Activated T-helper 2 cell treated with anti-CD3 and anti-CD28 coated beads, Interferon-gamma antibody, Interleukin-2, Interleukin-4, amounts not matched to agents 10 μg/mL and 5 μg/mL and 100 μg/mL, durations not matched to agents 14 hours and 24 hours and 36 hours (primary cell): ENCODE measurements at places on chromosomes 4 and X.

DNA sequence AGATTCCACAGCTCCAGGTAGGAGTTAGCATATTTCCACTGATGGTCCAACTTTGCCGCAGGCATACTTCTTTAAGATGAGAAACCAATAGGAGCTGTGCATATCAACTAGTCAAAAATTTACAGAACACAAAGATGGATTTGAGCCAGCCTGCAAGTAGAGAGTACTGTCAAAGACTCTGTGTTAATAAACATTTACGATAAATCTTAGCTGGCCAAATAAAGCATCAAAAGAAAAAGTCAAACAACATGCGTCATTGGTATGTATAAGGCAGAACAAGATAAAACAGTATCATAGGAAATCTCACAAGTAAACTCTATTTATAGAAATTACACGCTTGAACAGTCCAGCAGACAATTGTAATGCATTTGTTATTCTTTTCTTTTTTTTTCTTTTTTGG lies 907.4 kb upstream of the AGA start:
- H3K4me3 ChIP-seq, result no peak overlapping the region
- no peak overlapping the region for H3K27ac ChIP-seq
- no peaks in the 10 kb centered on the region for H3K36me3 ChIP-seq
- DNase-seq, result no peak
- H3K27me3 ChIP-seq, result no peaks in the 10 kb centered on the region

GRCh38 chr4:181870326-181870725 lies 372.9 kb upstream of the TENM3 start:
- H3K4me1 ChIP-seq, result no peaks in the 10 kb centered on the region
- H3K27me3 ChIP-seq, result no peaks in the 10 kb centered on the region
- no peak overlapping the region for H3K27ac ChIP-seq
- no peaks in the 10 kb centered on the region for H3K36me3 ChIP-seq
- DNase-seq, result no peak
- H3K4me3 ChIP-seq, result no peak overlapping the region

GRCh38 chr4:121307445-121308327 lies 73.1 kb downstream of the QRFPR start:
- peaks cover 20% of the 10 kb centered on the region for H3K27me3 ChIP-seq
- peak; percentile 31 for DNase-seq

DNA sequence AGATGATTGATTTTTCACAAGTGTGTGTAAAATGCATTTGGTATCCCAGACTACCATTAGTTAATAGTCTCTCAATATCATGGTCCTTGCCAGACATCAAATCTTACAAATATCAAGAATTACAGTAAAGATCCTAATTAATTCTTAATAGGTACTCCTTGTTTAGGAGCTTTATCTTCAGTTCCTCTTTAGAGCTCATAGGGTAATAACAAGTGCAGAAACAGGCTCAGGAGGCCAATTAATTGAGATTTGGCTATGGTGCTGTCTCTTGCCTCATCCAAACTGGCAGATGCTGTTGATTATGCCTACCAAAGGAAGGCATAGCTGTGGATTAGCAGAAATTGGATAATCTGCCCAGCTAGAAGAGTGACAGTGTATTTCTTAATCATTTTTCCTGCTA lies 6.9 kb downstream of the MTMR1 start:
- H3K27ac ChIP-seq, result no peak overlapping the region
- no peaks in the 10 kb centered on the region for H3K27me3 ChIP-seq
- H3K36me3 ChIP-seq, result peaks cover 47% of the 10 kb centered on the region
- H3K4me3 ChIP-seq, result no peak overlapping the region

DNA sequence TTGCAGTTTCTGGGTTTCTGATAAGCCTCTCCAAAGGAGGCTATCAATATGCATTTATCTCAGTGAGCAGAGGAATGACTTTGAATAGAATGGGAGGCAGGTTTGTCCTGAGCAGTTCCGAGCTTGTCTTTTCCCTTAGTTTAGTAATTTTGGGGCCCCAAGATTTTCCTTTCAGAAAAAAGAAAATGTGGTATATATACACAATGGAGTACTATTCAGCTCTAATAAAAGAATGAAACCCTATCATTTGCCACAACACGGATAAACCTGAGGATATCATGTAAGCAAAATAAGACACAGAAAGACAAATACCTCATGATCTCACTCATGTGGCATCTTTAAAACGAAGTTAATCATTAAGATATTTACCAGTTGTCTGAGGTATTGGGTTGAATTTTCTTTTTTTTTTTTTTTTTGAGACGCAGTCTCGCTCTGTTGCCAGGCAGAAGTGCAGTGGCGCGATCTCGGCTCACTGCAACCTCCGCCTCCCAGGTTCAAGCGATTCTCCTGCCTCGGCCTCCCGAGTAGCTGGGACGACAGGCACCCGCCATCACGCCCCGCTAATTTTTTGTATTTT lies 540 bp downstream of the ZNF721 start:
- peaks cover 87% of the 10 kb centered on the region for H3K36me3 ChIP-seq
- peak overlapping the region; percentile 97 for H3K27ac ChIP-seq
- no peaks in the 10 kb centered on the region for H3K27me3 ChIP-seq
- H3K4me3 ChIP-seq, result peak overlapping the region; percentile 98
- peaks cover 27% of the 10 kb centered on the region for H3K4me1 ChIP-seq

GRCh38 chr4:186584912-186585311 lies 29.5 kb upstream of the MTNR1A start:
- H3K27ac ChIP-seq, result no peak overlapping the region
- H3K27me3 ChIP-seq, result no peaks in the 10 kb centered on the region
- no peak for DNase-seq
- no peaks in the 10 kb centered on the region for H3K4me1 ChIP-seq
- no peaks in the 10 kb centered on the region for H3K36me3 ChIP-seq

GRCh38 chrX:121179972-121180371 lies 132.6 kb downstream of the GLUD2 start:
- no peak overlapping the region for H3K27ac ChIP-seq
- H3K4me1 ChIP-seq, result no peaks in the 10 kb centered on the region
- DNase-seq, result no peak
- no peak overlapping the region for H3K4me3 ChIP-seq
